Amniotic epithelial cell (primary cell): ENCODE measurements at places on chromosomes 4 and X.

- DNase-seq: no peak
Observed at GRCh38 chr4:81146466-81146865, 68.6 kb downstream of the PRKG2 start.

DNA sequence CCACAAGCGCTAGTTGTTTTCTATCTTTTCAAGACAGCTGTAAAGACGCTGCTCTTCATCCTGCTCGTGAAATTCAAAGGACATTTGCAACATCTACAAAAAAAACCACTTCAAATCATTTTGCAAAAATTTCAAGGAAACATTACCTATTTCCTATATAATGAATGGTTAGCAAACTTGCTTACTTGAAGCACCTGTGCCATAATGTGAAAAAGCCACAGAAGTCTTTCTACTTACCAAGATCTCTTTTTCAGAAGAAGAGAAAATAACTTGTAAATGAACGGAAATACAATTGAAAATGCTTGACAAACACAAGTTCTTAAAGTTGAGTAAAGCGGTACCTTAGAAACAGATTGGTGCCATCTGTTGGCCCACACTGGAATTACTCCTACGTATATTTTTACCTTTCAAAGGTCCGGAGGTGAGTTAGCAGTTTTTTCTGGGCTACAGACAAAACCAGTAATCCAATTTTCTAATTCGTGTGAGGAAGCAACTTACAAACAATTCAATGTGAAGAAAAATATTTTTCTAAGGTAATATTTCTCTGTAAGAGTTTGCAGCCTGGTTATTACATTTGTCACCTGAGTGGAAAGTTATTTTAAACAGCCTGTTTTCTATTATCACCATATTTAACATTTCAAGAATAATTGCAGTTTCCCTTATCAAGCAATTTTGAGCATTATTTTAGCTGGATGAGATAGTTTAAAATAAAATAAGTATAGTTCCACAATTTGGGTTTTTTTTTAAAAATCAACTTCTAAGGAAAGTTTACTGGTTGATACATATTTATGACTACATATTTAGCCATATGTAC, at the start of gene TLR6:
Gene TLR6, minus strand, starts transcription at position 294 of the 814 bp plus-strand sequence. CDS start 27,344 bp downstream, outside the sequence.
- peak; percentile 62 for DNase-seq

- DNase-seq: peak; percentile 44
Observed at GRCh38 chr4:158578476-158578875, 56.8 kb downstream of the RXFP1 start.

- DNase-seq: peak; percentile 2
Observed at GRCh38 chrX:28205126-28205525, 223.9 kb upstream of the DCAF8L1 start.

DNA sequence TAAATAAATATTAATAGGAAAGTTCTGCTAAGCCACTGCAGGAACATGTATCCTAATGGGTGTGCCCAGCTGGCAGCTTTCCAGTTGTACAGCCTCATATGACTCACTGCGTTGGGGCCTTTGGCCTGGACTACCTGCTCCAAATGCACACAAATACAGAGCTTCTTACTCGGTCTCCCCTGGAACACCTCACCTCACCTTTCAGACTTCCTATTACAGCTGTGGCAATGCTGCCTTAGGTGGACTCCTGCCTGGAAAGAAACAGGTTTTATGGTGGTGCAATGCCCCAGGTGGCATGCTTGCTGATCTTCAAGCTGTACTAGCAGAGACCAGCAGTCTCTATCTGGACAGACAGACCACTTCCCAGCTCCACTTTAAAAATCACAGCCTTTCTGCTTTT, 85.7 kb upstream of the EXOC1L start:
- DNase-seq: peak; percentile 58

- DNase-seq: no peak
Observed at GRCh38 chr4:87012265-87012953, 77.6 kb downstream of the AFF1 start.

DNA sequence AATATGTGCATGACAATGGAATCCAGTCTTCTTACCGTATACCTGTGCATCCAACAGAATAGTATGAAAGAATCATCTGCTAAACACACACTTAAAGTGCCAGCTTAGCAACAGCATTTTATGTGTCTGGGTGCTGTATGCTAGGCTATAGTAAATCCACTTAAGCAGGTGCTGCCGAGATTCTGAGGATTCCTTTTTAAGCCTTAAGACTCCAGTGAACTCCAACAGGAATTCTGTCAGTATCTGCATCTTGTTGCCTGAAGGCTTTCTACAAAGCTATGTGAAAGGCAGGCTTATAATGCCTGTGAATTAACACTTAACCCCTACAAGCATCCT, 1076.4 kb upstream of the PABPC4L start:
- DNase-seq: no peak

- no peak for DNase-seq
Observed at GRCh38 chr4:150123796-150124677, 45.8 kb downstream of the DCLK2 start.

DNA sequence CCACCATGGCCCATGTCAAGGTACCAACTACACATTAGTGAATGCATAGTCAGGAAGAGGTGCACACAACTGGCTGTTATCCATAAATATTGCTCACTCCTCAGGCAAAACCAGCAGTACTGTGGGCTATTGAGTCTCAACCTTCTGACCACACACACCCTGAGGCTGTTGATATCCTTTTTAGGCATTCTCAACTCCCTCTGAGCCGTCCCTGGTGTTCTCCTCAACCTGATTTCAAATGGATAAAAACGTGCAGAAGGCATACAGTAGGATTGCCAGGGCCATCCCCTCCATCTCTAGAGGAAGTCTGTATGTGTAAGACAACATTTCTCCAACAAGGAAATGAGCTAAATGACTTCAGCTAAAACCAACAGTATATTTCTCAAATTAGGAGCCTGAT, 98.7 kb upstream of the KLHL13 start:
- no peak for DNase-seq
